Cortex of kidney (tissue), 1 donor: ENCODE measurements at places on chromosomes 7 and 10.

DNA sequence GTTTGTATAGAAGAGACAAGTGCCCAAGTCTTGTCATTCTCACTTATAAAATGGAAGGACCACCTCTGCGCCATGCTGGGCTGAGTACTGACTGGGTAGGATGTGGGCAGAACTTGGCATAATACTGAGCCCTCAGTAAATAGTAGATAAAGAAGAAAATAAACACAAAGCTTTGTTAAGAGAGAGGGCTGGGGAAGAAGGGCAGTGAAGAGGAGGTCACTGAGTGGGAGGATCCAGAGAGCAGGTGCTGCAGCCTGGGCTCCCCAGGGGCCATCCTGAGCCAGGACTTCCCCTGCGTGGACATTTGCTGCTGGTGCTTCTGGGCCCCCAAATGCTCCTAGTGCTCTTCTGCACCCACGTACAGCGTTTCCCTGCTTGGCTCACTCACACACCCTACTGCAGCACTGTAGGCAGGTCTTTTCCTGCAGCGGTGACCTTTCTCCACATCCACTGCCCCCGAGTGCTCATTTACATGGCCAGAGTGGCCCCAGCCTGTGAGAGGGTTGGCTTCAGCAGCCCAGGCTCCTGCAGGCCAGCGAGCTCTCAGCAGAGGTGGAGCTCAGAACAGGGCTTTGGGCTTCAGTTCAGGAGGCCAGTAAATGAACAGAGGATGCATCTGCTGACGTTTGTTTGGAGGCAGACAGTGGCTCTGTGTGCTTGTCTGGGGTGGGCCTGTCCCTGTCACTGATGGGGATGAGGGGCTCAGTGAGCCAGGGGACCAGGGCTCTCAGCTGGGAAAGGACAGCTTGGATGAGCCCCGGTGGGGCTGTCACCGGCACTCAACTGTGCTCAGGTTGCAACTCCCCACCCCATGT lies 164.6 kb downstream of the ADARB2 start:
- no peak for DNase-seq

- DNase-seq: no peak
Measured at GRCh38 chr7:87507446-87507845, 32.0 kb upstream of the ABCB4 start.

DNA sequence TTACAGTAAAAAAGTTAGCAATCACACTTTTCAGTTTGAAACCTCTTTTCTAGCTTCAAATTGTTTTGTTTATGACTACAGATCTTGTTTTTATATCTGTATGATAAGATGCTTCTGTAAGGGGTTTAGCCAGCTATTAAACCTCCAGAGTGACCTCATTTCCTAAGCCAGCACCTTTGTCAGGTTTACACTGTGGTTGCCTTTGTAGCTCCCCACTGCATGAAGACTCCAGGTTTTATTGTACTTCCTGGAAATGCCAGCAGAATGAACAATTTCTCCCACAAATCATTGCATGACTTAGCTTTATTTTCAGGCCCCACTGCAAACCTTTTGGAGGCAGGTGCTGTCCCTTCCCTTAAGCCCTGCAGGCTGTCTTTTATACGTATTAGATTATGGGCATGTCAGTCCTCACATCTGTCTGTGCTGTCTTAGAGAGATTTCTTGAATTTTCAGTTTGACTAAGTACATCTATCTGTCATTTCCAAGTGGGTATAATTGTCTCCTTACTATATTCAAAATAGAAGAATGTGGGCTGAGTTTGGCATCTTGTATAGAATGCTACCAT lies 8.2 kb upstream of the AGR3 start:
- DNase-seq: no peak

GRCh38 chr7:21383227-21384220 lies 44.4 kb upstream of the SP4 start:
- DNase-seq: no peak

DNA sequence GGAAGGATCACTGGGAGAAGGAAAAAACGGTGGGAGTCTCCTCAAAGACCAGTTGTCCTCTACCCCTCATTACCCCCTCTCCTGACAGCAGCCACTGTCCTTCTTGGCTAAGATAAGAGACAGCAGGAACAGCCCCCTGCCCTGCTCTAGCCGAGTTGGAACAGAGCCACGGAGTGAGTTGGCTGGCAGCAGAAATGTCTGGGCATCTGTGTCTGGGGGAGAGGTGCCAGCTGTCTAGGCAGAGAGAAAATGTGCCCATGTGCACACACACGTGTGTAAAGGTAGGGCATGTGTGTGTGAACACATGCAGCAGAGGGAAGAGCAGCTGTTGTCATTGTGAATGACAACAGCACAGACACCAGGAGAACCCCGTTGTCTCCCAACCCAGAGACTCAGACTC lies 9.4 kb upstream of the HILPDA start:
- no peak for DNase-seq

- DNase-seq: no peak
Measured at GRCh38 chr7:84786073-84786472, 400.8 kb downstream of the SEMA3D start.

- no peak for DNase-seq
Measured at GRCh38 chr7:111678281-111678680, 116.0 kb upstream of the IMMP2L start.

GRCh38 chr10:89078724-89079672 lies 88.4 kb downstream of the FAS start:
- DNase-seq: no peak

GRCh38 chr7:159280008-159280407 lies 135.3 kb upstream of the VIPR2 start:
- no peak for DNase-seq
